ENCODE measurements at places on chromosomes 1 and 21. TPM values are rescaled to one million over a fixed set of nuclear protein-coding genes. Genes with fewer than 3 reads are reported as not detected.

ANKRD13C gene
- total RNA-seq = 13.1 TPM

ATXN7L2 gene
- total RNA-seq = 4.0 TPM

SEMA4A gene
- 0.52 TPM for total RNA-seq

MEX3A gene
- total RNA-seq = 8.9 TPM

LGR6 gene
- total RNA-seq = not detected

CLCA4 gene
- not detected for total RNA-seq

Data from Caco-2 (cell line).